ENCODE measurements at places on chromosomes 1 and 21.

DNA sequence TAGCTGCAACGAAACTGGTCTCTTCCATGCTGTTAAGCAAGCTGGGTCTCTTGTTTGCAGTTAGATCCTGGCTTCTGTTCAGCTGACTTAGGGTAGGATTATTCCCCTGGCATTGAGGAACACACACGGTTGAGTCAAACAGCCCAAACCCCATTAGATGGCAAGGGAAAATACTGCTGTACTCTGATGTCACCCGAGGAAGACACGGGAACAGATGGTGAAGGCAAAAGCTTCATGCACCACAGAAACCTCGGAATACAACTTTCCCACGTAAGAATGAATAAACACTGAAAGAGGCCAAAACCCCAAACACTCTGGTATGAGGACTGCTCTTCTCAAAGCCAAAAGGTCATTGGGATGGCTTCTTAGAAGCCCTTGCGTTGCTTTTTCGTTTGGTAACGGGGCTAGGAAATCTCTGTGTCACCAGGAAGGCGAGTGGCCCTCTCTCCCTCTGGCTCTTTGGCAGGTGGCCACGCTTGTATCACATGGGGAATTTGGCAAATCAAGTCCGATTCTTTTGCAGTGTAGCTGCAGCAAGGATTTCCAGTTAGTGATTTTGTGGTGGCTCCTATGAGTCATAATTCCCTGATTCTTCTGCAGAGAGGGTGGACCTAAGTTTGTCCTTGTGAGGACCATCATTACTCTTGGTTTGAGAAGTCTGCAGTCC is 16.7 kb upstream of the LYST start:
- DNase-seq: no peak

DNA sequence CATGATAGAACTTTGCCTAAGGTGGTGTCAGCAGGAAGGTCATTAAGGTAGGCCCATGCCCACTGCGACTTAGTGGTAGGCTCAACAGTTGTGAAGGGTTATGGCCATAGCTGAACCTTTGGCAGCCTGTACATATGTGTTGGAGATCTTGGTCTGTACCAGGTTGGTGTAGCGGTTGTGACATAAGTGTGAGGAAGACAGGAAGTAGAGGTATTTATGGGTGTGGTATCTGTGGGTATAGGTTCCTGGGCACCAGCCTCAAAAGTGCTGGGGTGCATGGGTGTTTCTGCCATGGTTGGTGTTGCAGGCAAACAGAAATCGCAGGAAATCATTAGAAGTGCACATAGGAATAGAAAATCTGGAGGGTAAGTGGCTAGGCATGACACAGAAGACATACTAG is 18.6 kb upstream of the LRIF1 start:
- no peak for DNase-seq

GRCh38 chr1:10950316-10951172 is 61.9 kb upstream of the TARDBP start:
- DNase-seq: no peak

GRCh38 chr1:91174734-91175133 is 152.9 kb upstream of the ZNF644 start:
- DNase-seq: no peak

DNA sequence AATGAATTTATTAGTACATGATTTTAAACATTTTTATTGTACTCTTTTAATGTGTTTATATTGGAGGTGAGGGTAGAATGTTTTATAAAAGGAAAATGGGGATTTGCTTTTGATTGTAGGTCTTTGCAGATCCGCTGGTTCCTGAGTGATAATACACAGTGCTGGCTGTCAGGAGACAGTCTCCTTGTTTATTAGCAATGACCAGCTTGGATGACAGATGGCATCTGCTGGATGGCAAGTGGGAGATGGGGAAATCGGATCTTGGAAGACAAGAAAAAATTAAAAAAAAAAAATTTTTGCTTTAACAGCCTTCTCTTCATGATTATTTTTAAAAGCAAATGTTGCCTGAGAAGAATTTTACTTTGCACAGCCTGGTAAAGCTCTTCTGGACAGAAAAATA is 4.4 kb upstream of the PHTF1 start:
- DNase-seq: no peak

DNA sequence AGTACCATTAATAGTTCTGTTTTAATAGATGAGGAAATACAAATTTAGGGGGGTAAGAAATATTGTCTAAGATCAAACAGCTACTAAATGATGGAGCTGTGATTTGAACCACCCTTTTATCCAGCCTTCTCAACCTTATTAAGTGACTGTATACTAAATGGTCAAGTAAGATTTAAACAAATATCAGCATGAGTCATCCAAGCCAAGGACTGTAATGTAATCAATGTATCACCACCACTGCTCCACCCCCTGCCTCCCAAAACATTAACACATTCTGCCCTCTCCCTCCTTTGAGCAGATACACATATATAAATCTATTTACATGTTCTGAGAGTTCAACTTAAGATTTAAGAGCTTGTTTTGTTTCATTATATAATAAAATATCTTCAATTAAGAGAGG is 58.9 kb downstream of the LRRC40 start:
- DNase-seq: no peak

DNA sequence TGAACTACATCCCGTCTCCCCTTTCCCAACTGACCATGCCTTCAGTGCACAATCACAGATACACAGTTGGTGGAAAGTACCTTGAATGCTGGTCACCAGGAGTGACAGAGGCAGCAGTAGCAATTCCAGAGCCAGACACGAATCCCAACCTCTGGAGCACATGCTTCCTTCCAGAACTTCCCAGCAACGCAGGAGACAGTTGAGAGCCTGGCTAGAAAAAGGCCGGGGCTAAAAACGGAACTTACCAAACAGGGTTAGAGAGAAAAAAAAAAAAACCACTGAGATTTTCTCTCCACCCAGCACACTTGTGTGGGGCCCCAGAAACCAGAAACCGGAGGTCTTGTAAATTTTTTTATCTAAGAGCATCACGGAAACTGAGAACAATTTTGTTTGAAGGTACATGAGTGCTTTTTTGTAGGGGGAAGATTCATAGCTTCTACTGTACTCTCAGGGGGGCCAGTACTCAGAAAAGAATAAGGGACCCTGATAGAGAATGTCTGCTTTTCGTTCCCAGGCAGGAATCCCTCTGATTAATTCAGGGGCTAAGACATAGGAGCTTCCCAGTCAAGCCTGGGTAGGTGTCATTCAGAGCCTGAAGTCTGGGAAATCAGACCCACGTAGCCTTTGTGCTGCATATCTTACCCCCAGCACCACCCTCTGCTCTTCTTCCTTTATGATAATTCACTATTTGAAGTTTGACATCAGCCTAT is at the start of gene CD48:
CD48 (minus strand) TSS at position 221 of the 710 bp plus-strand sequence; CDS start at position 162, 59 bp downstream.
- no peak for DNase-seq

DNA sequence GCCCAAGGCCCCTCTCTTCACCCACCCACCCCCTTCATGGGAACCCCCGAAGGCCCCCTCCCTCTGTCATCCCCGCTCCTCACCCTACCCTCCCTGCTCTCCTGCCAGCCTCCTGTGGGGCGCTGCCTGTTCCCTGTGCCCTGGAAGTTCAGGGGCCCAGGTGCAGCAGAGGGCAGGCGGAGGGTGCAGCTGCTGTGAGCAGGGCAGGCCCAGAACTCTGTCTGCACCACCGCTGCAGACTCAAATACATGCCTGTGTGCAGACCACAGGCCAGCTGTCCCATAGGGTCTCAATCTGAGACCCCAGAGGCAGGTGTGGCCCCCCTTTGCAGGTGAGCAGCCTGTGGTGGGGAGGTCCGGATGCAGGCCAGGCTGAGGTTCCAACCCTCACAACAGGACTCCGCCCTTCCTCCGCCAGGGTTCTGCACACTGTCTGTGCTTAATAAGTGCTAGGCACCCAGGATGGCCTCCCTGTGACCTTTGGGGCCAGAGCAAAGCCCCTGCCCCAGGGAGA is 62.5 kb downstream of the WNT9A start:
- DNase-seq: no peak

DNA sequence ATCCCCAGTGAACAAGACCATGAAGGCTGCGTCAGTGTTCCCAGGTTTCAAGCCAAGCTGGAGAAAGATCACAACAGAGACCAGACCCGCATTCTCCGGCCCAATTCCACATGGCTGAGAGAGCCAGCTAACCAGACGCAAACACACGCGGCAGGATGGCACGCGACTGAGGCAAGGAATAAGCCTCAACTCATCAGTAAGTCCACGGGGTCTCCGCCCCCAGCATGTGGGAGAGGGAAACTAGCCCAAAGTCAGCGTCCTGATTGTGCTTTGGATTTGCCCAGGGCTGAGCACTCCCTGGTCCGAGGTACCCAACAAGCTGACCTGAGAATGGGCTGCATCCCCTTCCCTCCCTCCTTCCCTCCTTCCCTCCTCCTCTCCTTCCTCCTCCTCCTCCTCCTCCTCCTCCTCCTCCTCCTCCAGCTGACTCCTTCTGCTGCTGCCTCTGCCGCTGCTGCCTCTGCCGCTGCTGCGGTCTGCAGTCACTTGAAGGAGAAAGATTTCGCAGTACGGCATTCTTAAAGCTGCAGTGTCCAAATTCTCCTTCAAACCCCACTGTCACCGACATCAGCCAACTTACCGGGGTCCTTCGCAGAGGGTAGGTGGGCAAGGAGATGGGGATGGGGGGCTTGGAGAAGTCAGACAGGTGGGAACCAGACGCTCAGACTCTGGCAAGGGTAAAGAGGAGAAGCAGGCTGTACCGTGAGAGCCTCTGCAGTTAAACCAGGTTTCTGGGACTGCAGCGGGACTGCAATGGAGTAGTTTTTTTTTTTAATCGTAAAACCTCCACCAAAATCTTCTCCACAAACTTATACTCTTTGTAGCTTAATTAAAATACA is 33.0 kb upstream of the H6PD start:
- no peak for DNase-seq

DNA sequence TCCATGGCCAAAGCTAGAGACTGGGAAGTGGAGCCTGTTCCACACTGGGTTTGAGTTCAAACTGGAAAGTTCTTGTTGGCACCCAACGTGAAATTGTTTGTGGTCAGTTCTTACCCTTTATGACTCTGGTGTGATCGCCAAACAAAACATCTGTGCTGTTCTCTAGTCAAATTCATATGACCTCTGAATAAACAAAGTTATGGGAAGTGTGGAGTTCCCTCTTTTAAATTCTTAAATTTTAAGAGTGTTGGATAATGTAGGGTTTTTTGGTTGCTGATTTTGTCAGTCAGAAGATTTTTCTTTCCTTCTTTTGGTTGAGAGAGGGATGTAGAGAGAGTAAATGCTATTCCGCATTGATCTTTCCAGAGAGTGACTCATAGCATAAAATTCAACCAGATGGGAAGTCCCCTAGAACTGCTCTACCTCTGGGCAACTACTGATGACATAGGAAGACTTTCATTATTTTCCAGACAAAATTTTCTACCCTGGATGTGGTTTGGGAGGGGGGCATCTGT is 36.4 kb downstream of the CHML start:
- no peak for DNase-seq

DNA sequence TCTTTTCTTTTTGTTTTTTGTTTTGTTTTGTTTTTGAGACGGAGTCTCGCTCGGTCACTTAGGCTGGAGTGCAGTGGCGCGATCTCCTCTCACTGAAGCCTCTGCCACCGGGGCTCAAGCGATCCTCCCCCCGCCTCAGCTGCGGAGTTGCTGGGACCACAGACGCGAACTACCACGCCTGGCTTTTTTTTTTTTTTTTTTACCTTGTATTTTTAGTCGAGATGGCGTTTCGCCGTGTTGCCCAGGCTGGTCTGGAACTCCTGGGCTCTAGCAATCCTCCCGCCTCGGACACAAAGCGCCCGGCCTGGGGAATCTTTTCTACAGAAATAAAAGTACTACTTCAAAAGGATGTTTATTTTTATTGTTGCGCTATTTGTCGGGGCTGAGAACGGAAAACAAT is 1.1 kb upstream of the SETDB1 start:
- no peak for DNase-seq

DNA sequence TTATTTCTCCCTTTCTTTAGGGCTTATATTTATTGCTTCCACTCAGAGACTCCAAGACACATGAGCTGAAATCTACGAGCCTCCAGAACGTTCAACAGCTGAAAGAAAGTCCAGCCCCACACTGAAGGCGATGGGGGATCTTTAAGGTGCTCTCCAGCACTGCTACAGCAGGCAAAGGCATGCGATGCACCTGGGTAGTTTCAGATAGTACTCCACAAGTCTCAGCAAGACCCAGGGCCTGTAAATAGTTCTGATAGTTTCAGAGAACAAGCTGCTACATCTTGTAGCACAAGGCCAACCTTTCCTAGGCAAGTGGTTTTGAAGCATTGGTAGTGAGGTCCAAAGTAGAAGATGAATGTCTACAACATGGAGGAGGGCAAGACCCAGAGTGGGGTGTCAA is 2.2 kb upstream of the HSD3B1 start:
- DNase-seq: no peak

- DNase-seq: no peak
Measured at GRCh38 chr1:95990033-95990432, 731.6 kb upstream of the PTBP2 start.

- DNase-seq: no peak
Measured at GRCh38 chr1:22326931-22327330, 124.7 kb upstream of the ZBTB40 start.

GRCh38 chr1:45880930-45881329 is 77.5 kb downstream of the MAST2 start:
- DNase-seq: no peak

DNA sequence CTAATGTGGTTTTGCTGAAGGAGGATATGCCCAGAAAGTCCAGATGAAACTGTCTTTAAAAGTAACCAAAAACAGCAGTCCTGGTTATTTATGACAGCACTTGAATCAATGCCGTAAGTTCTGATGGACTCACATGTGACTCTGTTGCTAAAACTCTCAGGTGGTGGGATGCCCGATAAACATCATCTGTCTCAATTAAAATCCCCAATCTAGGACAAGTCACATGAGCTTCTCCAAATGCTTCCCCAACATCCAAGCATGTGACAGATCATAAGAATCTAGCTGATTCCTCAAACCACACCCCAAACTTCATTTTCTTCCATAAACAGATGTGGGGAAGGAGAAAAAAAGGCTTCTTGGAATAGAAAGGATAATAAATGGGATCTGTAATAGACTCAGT is 786 bp upstream of the CTSK start:
- DNase-seq: no peak

DNA sequence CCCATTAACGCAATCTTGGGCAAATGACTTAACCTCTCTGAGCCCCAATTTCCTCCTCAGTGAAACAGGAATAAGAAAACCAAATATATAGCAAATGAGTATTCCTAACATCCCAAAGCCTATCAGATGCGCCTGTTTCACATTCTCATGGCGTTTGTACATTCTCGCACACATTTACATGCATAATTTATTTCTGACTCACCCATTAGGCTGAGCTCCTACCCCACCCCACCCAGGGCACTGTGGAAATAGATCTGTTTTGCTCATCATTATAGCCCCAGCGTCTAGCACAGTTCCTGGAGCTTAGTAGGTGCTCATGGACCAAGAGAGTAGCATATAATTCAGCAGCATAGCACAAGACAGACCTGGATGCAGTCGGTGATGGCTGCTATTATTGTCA is 146.1 kb upstream of the VANGL1 start:
- DNase-seq: no peak

GRCh38 chr1:45196863-45197262 is 9.5 kb downstream of the ZSWIM5 start:
- no peak for DNase-seq

All from COR-L47 (cell line).